ENCODE measurements at places on chromosomes 1 and 21.

- no peak for DNase-seq
Measured at GRCh38 chr1:57976216-57976615, 552.4 kb upstream of the DAB1 start.

- no peak for DNase-seq
Measured at GRCh38 chr21:18252256-18252655, 7.6 kb downstream of the CHODL start.

DNA sequence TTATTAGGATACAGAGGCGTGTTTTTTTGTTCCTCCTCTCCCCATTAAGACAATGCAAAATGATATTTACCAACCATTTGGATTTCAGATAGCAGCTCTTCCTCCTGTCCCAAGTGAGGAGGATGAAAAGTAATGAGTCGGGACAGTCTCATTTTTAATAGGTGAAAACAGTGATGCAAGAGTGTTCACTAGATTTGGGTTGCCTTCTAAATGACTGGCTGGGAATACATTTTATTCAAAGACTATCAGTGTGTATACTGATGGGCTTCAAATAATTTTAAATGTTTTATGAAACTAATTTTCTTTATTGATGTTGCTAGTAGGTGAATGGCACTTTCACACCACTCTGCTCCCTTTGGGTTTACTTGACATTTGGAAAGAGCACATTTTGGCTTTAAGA, 2.1 kb downstream of the RCOR3 start:
- DNase-seq: no peak

GRCh38 chr1:81757398-81758020, 43.2 kb upstream of the ADGRL2 start:
- no peak for DNase-seq

DNA sequence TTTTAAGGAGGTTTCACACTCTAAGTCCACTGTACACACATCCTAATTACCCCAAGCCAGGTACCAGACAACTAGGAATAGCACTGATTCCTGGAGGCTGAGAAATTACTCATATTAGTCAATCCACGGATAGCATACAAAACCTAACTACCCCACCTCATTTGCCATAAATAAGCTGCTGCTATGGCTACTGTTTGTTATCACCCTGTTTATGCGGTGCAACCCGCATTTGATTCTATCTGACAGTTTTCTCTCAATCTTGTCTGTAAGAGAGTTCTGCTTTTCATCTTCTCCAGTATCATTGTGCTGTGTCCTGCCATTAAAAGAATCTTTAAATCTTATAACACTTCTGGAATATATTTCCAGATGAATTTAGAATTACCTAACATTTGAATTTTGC, 1496.5 kb downstream of the PLA2G4A start:
- DNase-seq: no peak

DNA sequence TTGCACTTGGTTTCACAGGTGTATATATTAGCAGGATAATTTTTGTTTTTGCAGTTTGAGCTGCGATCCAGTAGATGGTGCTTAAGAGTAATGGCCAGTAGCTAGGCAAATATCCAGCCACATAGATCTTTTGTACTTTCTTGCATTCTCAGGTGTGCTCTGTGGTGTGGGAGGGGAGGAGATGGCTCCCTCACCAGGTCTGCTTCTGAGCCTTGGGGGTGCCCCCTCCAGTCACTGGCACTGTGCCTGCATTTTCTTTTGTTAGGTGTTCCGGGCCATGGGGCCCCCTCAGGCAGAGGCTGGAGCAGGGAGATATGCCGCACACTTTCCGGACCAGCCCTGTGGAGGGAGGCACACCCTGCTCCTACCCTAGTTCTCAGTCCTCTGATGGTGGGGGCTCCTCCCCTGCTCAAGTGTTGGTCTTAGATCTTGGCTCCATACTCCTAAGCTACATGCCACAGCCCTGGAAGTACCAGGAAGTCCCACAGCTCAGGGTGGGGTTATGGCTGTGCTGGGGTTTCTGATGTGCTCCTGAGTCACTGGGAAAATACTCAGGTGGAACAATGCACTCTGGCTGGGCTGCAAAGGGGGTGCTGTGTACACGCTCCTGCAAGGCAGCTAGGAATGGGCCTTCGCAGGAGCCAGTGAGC, 197.6 kb upstream of the DMRTA2 start:
- no peak for DNase-seq

DNA sequence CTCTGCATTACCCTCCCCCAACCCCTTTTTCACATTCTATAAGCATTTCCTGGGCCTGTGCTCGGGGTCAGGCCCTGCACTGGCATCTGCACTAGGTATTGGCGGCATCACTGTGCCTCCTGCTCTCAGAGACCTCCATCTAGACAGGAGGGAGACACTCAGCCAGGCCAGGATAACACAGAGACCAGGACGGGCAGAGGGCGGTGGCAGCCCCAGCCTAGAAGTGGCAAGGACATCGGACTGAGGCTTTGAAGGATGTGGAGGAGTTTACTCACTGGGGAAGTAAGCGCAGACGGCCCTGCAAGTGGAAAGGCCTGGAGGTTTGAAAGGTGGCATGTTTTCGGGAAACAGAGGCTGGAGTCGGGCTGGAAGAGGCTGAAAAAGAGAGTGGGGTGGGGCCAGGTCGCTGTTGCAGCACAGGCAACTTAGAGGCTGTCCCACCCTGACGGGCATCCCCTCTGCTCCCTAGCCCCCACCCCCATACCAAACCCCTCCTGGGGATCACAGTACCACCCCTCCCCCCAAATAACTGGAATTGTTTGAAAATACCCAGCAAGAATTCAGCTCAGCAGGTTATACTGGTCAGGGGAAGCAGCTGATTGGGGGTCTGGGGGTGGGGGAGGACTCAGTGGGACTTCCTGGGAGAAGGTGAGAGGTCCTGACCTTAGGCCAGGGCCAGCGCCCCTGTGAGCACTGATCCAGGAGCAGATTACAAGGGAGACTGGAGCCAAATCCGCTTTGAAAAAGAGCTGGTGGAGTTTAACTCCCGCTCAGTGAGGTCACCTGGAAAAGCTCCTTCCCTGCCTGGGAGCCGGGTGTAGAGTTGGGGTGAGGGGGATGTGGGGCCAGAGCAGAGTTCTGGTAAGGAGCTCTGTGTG, 121.8 kb upstream of the WNT4 start:
- DNase-seq: no peak

- no peak for DNase-seq
Measured at GRCh38 chr1:154446292-154446691, 41.1 kb downstream of the IL6R start.

DNA sequence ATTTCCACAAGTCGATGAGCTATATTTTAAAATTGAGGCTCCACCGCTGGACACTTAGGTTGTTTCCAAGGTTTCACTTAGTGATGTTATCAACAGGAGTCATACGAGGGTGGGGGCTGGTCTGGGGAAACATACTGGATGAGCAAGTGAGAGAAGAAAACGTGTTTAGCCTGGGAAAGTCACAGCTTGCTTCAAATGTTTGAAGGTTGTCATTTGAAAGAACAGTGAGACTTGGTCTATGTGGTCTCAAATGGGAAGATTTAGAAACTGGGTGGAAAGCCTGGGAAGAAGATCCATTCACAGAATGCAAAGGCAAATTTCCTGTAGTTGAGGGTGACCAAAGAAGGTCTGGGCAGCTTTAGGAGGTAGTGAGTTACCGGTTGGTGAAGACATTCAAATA, 9.9 kb upstream of the DYRK1A start:
- no peak for DNase-seq

DNA sequence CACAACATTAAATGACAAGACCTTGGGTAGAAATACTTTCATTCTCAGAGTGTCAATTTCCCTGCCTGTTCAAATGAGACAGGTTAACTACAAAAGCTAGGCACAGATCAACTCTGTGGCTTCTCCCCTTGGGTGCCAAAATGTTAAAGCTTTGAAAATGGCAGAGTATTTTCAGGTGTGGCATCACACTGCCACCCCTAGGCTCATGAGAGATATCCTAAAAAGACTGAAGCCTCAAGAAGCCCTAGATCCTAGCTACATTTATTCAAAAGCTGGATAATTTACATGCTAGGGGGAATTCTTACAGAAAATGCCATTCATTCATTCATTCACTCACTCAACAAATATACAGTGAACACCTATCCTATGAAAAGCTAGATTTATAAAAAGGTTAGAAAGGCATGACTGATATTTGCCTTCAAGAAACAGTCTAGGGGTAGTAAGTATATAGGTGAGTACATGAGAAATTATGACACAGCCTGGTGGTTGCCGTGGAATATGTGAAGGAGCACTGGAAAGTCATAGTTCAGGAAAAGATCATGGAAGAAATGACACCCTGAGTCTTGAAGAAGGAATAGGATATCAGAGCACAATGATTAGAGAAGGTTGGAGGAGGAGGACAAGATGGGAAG, 15.9 kb upstream of the RAB4A start:
- no peak for DNase-seq

GRCh38 chr1:227068883-227069282, 128.8 kb downstream of the COQ8A start:
- DNase-seq: no peak

GRCh38 chr1:54246116-54246721, 46.3 kb downstream of the MRPL37 start:
- DNase-seq: no peak

DNA sequence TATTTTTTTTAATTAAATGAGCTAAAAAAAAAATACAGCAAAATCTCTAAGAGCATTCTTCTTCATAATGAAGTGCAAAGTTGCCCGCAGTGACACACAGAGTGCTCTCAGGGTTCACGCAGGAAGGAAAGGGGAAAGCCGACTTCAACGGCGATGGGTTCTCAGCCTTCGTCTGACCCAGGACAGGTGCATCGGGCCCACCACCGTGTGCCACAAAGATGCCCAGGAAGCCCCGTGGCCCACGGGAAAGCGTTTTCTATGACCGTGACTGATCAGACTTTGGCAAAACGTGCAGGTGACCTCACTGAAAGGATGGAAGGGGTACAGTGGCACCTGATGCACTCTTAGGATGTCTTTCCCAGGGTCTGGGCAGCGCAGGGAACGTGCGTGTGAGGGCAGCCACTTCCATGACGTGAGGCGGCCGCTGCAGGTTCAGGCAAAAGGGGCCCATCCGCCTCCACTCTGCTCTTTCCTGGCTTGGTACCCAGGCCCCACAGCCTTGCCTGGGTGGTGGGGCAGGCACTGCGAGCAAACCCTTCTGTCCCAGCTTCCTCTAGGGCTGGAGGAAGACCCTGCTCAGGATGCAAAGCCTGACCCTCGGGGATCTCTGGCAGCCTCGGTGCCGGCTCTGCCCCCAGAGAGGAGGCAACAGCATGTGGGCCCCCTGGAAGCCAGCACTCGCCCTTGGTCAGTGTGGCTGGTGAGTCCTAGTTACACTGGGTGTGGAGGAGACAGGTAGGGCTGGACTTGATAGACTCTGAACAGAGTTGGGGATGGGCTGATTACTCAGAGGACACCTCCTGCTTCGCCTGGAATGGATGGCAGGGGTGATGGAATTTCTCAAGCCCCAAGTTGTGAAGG, 8.3 kb downstream of the LRRC47 start:
- no peak for DNase-seq

GRCh38 chr1:202164271-202165037, 4.1 kb upstream of the PTPN7 start:
- DNase-seq: no peak

GRCh38 chr1:185281245-185281644, 35.8 kb downstream of the IVNS1ABP start:
- DNase-seq: no peak

DNA sequence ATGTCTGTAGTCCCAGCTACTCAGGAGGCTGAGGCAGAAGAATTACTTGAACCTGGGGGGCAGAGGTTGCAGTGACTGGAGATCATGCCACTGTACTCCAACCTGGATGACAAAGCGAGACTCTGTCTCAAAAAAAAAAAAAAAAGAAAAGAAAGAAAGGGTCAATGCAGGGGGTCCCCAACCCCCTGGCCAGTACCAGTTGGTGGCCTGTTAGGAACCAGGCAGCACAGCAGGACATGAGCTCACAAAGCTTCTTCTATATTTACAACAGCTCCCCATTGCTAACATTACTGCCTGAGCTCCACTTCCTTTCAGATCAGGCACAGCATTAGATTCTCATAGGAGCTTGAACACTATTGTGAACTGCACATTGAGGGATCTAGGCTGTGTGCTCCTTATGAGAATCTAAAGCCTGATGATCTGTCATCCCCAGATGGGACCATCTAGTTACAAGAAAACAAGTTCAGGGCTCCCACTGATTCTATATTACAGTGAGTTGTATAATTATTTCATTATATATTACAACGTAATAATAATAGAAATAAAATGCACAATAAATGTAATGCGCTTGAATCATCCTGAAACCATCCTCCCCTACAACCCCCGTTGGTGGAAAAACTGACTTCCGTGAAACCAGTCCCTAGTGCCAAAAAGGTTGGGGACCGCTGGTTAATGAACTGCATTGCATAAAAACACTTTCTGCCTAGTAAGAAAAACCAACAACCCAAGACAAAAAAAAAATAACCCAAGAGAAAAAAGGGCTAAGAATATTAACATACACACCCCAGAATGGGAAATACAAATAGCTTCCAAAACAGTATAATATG, 2.8 kb downstream of the ZBTB8OS start:
- no peak for DNase-seq

DNA sequence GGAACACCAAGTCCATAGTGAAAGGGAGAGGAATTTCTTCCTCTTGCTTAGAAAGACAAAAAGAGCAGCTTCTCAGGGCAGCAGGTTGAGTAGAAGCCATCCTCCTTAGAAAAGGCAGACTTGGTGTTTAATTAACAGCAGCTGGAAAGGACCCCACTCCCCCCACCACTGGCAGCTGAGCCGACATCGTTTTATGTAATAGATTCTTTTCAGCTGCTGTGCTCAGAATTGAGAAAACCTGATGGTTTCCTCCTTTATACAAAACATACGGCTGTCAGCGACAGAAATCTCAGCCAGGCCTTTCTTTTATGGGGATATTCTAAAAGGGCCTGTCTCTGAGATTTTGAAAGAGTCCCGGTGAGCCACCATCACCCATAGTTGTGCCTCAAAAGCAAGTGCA, 49.9 kb downstream of the MAN1C1 start:
- DNase-seq: no peak

DNA sequence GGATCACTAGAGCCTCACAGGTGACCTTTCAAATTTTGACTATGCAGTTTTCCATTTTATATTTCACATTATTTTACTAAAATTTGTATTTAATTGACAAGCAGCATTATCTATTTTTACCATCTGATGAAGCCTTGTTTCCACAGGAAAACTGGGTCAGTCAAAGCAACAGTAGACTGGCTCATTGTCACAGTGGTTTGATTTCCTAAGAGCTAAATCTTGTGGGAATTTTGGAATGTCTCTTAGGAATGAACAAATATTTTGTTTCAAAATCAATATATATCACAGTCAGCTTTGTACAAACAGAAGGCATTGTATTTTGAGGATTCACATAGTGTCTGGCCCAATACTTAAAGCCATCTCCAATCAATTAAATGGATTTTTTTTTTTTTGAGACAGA, 152.6 kb upstream of the RNPC3 start:
- DNase-seq: no peak

- no peak for DNase-seq
Measured at GRCh38 chr1:234729561-234730474, 119.8 kb upstream of the IRF2BP2 start.

DNA sequence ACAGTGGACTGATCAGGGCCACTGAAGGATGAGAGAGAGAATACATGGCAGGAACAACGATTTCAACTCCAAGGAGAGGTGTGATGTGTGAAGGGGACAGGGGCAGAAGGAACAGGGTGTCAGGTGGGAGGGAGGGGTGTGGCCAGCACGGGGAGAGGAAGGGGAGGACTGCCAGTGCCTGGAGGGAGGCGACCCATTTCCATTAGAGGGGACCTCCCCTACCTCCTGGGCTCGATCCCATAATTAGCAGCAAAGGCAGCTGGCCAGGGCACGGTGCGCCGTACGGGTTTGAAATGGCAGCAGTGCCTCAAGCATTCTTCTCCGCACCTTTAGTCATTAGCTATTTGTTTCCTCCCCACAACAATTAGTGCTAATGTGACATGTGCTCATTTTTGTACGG, 22.7 kb downstream of the CRYAA start:
- DNase-seq: peak; percentile 23

GRCh38 chr1:107153014-107153413, 12.2 kb downstream of the NTNG1 start:
- no peak for DNase-seq

All from left lobe of liver (tissue), 2 donors.